ENCODE measurements at places on chromosomes 1 and 21.

DNA sequence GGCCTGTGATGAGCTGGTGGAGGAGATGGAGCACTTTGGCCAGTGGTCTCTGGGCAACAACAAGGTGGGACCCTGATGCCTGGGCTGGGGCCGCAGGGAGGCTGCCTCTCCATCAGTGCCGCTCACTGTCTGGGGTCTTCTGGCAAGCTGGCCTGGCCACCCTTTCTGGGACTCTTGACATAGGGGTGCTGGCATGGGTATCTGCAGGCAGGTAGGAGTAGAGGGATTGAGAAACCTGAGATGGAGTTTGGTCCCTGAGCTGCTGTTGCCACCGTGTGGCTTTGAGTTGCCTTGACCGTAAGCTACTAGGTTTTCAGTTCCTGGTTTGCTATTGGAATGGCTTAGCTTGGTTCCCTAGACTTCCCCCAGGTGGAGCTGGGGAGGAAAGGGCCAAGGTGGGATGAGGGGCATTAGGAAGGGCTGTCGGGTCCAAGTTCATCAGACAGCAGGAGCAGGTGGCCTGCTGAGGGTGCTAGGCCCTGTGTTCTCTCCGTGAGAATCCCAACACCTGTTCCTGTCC, 13.2 kb upstream of the MFN2 start:
- peak; percentile 24 for DNase-seq

DNA sequence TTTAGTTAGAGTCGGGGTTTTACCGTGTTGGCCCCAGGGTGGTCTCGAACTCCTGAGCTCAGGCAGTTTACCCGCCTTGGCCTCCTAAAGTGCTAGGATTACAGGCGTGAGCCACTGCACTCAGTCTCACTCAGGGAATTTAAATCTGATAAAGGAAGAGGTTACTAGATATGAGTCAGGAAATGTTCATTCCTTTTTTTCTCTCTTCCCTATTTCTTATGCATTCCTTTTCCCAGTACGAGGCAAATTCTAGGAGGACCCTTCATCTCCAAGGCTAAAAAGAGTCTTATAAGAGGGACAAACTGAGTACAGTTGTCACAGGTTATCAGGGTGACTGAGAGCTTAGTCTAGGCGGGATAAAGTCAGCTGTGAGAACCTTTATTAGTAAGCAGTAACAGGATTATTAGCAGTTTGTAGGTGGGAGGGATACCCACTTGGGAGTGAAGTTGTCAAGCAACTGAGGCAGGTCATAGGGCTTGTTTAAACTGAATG, 9.1 kb downstream of the MACF1 start:
- no peak for DNase-seq

GRCh38 chr21:36708286-36709029, 9.5 kb downstream of the SIM2 start:
- DNase-seq = no peak

GRCh38 chr1:22420455-22421053, 31.1 kb upstream of the ZBTB40 start:
- peak; percentile 54 for DNase-seq

GRCh38 chr1:207844371-207844770, 66.6 kb downstream of the CD34 start:
- no peak for DNase-seq
